ENCODE measurements at places on chromosomes 5 and 9.
A peak's percentile ranks its signal among the peaks of the same experiment; 100 is the strongest.

GRCh38 chr9:95725045-95725444 lies 150.4 kb upstream of the ERCC6L2 start:
- no peak for DNase-seq

DNA sequence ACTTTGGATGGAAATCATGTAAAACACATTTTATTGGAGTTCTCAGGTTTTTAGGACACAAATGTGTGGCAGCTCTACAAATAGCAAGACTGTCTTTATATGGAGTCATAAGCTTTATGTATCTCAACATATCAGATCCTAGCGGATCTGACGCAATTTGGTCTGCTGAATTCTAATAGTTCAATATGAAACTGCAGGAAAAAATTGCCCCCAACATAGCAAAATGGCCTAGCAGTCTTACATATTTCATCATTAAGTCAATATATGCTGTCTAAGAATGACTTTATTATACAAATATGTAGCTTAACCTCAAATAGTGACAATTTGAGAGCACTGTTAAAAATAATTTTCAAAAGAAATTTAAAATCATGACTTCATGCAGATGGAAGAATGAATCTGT lies 244.3 kb downstream of the TAF11L14 start:
- no peak for DNase-seq

DNA sequence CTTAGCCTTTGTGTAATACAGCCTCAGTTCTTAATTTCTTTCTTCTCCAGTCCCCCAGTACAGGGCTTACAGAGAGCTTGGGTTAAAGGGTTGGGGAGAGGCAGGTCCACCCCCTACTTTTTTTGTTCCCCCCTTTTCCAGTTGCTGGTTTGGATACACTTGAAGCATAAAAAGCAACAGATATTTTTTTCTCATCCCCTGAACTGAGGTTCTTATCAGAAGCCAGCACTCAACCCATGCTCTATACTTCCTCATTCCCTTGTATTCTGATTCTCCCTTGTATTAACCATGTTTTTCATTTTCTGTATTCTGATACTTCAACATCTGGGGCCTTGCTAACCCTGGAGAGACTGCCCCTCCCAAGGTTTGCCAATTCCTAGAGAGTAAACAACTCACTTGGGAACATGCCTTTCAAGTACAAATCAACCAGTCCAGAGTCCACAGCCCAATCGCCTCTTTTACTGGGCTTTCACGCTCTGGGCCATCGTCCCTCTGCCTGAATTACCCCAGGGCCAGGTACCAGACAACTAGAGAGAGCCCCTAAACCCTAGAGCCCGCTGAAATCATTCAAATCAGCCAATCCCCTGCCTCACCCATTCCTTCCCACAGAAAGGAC lies 333.4 kb upstream of the PUM3 start:
- no peak for DNase-seq

DNA sequence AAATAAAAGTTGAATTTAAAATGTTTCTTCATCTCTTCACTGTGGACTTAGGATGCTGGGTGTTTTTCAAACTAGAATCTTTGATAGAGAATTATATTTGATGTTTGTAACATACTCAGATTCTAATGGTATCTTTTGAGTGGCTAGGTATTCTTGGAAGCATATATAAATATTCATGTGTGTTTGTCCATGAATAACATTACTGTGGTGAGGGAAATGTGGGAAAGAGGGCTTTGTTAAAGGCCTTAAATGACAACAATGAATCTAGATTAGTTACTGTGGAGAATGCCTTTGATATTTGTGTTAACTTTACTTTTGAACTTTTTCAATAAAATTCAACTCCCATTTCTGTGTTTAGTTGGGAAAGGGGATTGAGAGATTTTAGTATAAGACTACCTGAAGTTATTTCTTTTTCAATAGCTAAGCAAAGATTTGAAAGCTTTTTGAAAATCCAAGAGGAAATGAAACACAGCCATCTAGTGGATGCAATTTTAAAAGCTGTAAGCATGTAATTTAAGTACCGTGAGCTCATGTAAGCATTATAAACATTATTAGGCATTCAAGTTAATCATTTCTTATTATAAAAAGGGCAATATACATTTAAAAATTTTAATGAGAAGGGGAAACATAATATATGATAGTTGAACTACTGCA lies 69.6 kb downstream of the CCDC171 start:
- no peak for DNase-seq

GRCh38 chr9:18442629-18443491 lies 31.1 kb upstream of the ADAMTSL1 start:
- DNase-seq = peak; percentile 9

DNA sequence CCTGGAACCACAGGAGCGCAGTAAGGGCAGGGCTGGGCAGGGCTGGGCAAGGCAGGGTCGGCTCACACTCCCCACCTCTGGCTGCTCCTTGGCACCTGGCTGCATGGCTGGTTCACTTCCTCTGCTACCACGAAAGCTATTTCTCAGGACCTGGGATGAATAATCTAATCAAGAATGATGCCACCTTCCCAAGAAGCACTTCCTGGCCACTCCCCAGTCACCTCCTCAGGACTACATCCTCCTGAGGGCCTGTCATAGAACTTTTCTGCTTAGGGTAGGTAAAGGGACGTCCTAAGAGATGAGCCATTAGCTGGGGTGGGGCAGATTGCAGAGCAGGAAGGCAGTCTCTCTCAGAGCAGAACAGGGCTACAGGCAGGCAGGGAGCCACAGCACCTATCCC lies 288.2 kb upstream of the MAP3K1 start:
- no peak for DNase-seq

- no peak for DNase-seq
Observed at GRCh38 chr5:136208916-136209315, 16.0 kb upstream of the SMIM32 start.

- no peak for DNase-seq
Observed at GRCh38 chr9:76561900-76562299, 102.9 kb downstream of the GCNT1 start.

DNA sequence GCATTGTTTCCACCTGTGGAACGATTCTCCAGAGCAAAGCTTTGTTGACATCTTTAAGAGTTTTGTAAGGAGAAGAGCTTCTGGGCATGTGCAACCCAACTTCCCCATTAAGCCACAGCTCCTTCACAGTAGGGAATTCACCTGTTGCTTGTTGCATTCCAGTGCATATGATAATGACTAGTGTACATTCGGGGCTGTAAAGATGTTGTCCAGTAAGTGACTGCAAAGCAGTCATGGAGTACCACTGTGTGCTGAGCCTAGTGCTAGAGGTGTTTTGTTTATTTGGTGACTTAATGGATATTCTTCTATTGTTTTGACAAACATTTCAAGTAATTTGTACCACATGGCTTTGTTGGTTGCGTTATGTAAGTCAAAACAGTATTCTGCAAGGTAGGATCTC lies 12.8 kb downstream of the UGCG start:
- DNase-seq = no peak

DNA sequence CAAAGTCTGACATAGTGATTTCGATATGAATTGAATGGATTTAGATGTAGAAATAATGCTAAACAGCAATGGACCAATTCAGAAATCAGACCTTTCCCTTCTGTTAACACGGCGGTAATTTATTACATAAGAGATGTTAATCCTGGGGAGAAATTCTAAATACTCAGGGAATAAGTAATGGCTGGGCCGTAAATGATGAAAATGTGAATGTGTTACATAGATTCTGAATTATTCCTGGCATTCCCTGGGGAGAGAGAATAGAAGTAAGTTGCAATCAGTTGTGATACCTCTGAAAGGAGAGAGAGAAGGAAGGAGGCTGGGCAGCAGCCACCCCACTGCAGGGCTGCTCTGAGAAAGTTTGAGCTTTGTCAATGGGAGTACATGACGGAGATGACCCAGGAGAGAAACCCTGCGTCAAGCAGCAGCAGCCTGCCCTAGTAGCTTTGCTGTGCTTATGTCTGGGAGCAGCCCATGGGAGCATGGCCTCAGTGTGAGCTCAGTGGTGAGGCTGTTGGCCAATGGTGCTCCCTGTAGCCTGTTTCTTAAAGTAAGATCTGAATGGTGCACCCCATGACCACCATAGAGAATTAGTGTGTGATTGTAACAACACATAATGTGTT lies 420.1 kb downstream of the MTRR start:
- DNase-seq = no peak

DNA sequence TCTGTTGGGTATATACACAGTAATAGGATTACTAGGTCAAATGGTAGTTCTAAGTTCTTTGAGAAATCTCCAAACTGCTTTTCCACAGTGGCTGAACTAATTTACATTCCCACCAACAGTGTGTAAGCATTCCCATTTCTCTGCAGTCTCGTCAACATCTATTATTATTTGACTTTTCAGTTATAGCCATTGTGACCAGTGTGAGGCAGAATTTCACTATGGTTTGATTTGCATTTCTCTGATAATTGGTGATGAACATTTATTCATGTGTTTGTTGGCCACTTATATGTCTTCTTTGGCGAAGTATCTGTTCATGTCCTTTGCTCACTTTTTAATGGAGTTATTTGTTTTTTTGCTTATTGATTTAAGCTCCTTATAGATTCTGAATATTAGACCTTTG lies 596.2 kb upstream of the DAB2 start:
- no peak for DNase-seq

- DNase-seq = no peak
Observed at GRCh38 chr9:3043369-3043768, 199.5 kb upstream of the PUM3 start.

DNA sequence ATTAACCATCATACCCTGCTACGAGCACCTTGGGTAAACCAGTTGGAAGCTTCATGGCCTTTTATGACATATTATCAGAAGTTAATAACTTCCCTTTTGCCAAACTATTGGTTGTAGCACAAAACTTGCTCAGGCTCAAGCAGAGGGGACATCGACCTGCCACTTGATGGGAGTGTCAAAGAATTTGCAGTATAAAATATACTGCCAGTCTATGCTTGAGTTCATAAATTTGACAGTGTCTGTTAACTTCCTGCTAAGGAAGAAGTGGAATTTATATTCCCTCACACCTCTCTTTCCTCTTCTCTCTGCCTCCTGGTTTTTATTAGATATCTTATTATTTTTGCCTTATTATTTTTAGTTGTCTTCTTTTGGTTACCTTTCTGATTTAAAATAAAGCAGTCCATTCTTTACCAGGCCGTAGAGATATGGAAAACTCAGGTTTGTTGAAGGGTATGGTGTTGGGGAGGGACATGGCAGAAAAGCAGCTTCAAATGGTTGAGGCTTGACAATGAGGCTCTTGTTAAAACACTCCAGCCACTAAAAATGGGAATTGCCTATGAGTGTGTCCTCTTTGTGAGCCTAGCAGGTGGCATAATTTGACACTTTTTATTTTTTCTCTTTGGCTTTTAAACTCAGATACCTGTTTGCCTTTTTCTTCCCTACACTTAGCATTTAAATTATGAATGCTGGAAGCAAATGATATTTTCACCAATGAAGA lies 298.0 kb downstream of the DOCK8 start:
- no peak for DNase-seq

- DNase-seq = no peak
Observed at GRCh38 chr9:124188331-124189110, 69.2 kb upstream of the NEK6 start.

DNA sequence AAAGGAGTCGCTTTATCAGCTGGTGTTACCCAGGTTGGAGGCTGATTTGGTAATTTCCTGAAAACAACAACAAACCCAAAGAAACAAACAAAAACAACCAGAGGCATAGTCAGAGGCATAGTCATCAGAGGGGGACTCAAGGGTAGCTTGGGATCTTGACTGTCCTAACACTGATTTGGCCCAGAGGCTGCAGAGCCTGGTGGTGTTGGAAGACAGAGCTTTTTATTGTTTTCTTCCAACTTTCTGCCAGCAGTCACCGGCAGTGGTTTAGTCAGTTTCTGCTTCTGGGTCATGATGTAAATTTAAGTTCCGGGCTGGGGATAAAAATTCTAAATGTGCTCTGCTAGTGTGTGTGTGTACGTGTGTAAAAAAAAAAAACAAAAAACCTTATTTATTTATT lies 23.5 kb upstream of the NKX2-5 start:
- DNase-seq = no peak

DNA sequence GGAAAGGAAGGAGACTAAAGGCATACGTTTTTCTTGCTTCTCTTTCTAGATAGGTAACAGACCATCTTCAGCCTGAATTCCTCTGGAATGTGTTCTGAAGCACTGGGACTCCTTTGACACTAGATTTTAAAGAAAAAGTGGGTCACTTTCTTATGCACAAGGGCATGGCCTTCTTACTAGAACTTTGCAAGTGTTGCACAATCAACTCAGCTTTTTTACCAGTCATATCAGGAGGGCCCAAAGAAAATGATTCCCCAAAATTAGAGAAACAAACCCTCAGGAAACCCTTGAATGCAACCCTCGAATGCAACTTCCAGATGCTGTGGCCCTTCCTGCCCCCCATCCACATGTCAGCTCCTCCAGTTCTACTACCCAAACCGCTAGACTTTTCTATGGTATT lies 93.9 kb downstream of the YTHDC2 start:
- DNase-seq = no peak

DNA sequence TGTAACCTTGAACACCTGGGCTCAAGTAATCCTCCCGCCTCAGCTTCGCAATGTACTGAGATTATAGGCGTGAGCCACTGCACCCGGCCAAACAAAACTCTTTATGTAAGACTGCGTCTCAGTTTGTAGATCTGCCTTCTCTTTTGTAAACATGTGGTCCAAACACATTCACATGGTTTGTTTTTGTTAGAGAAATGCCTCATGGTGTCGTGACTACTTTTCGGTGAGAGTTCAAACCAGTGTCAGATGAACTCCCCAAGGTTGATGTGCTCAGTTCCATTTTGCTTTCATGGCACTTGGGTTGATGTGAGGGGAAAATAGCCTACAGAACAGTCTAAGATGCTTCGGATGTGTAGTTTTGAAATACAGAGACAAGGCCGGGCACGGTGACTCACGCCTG lies 231.6 kb downstream of the GOLPH3 start:
- no peak for DNase-seq

- no peak for DNase-seq
Observed at GRCh38 chr5:171310212-171310818, 1.3 kb downstream of the TLX3 start.

GRCh38 chr9:6105738-6106137 lies 90.3 kb upstream of the RANBP6 start:
- no peak for DNase-seq

GRCh38 chr9:124846969-124847368 lies 6.3 kb upstream of the WDR38 start:
- DNase-seq = no peak

GRCh38 chr9:134618833-134619447 lies 22.7 kb upstream of the COL5A1 start:
- DNase-seq = no peak

Measured in stimulated activated CD8-positive, alpha-beta memory T cell treated with anti-CD3 and anti-CD28 coated beads, Interleukin-2, amount 100 ng/mL, for 1 hour (primary cell).